ENCODE measurements at places on chromosomes 1 and 21.
A peak's percentile ranks its signal among the peaks of the same experiment; 100 is the strongest.

DNA sequence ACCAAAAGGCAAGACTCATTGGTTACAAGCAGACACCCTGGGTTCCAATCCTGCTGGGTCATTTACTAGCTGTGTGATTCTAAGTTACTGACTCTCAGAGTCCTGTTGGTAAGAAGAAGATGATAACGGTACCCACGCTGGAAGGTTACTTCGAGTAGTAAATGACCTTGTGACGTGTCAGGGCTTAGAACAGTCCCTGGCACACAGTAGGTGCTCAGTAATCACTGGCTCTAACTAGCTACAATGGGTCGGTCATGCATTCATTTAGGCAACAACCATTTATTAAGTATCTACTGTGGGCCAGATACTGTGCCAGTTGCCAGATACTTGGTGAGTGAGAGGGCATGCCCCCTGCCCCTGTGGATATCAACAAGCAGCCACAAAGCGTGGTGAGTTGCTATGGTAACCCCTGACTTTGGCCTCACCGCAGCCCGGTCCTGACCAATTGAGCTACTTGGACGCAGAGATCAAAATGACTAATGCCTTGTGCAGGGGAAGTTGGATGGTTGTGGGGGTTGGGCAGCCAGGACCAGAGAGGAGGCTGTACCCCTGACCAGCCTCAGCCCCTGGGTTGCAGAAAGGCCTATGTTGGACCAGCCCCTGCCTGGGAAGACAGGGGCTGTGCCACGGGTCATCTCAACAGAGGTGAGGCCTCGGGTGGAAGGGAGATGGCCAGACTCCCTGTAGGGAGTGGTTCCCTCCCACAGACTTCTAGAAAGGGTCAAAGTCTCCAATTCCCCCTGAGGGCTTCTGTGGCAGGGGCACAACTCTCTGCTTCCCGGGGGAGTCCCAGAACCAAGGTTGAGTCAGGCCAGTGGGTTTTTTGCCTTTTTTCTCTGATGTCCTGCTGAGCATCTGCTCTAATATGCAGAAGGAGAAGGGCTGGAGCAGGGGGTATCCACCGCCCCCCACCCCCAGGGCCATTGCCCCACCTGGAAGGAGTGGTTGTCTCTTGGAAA is 16.0 kb downstream of the DHRS3 start:
- DNase-seq: no peak

- DNase-seq: no peak
These were observed 132.9 kb downstream of the RHOU start for GRCh38 chr1:228867951-228868730.

GRCh38 chr1:915295-916172 is 8.2 kb upstream of the SAMD11 start:
- DNase-seq: no peak

DNA sequence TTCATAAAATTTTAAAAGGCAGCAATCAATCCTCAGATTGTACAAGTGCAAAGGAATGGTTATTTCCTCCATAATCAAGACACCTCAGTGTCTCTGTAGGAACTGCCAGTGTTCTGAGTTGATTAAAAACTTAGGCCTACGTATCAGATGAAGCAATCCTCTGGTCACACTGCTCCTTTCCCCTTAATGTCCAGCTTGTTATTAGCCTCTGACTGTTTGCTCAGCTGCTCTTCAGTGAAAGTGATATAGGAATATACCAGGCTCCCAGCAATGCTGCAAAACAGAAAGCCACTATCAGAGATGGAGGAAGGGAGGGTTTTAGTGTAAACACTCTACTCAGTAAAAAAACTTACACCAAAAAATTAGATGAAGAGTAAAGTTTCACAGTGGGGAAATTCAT is 49.8 kb downstream of the SLC35D1 start:
- no peak for DNase-seq

DNA sequence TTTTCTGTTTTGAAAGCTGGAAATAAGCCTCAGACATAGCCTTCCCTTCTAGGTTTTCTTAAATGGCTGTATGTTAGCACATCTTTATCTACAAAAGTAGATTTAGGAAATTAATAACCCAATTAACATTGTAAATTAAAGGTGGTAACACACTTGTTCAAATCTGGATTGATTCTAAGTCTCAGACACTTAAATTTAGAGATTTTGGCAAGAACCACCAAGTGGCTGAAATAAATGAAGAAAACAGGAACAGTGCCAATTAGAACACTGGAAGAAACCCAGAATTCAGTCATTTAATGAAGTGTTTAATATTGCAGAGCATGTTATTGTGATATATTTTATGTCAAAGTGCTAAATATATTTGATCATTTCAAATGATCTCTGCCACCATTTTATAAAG is 628.2 kb downstream of the USP25 start:
- DNase-seq: no peak

DNA sequence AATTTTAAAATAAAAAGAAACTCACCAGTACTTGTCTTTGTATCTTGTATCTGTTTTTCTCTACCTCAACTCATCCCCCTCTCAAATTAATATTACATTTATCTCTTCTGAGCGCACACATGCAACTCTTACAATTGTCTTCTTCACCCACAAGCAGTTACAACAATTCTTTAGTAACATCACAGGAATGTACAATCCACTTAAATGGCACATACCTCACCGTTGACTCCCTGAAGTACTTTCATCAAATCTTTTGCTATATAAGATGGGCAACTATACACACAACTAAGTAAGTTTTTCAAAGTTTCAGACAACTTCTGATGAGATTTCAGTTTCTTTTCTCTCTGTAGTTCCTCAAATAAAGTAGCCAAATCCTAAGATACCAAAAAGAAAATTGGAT is 28.3 kb downstream of the HEATR1 start:
- DNase-seq: no peak

- DNase-seq: no peak
These were observed 7.6 kb downstream of the HMGCL start for GRCh38 chr1:23817633-23818032.

DNA sequence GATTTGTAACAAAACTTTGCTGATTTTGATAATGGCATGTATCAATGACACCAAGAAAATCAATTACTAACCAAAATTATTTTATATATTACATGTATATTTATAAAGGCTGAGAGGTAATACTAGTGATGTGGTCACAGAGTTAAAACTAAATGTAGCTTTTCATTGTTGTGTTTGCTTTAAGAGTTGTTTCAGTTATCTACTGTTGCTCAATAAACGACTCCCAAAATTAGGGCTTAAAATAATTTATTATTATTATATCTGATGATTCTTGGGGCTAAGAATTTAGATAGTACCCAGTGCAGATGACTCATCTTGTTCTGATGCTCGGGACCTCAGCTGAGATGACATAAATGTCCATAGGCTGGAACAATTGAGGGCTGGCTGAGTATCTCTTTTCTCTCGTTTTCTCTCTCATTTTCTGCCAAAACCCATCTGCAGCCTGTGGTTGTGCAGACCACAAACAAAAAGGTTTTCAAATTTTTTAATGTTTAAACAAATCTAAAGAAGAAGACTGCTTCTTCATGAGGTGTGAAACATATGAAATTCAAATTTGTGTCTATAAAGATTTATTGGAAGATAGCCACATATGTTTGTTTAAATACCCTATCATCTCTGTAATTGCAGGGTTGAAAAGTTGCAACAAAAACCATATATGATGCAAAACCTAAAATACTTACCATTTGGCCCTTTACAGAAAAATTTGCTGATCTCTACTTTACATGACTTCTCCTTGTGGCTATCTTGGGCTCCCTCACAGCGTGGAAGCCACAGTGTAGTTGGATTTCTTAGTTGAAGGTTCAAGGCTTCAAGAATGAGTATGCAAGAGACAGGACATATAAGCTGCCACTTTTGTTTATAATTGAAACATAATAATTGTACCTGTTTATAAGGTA is 14.8 kb upstream of the PTPRC start:
- peak; percentile 57 for DNase-seq

DNA sequence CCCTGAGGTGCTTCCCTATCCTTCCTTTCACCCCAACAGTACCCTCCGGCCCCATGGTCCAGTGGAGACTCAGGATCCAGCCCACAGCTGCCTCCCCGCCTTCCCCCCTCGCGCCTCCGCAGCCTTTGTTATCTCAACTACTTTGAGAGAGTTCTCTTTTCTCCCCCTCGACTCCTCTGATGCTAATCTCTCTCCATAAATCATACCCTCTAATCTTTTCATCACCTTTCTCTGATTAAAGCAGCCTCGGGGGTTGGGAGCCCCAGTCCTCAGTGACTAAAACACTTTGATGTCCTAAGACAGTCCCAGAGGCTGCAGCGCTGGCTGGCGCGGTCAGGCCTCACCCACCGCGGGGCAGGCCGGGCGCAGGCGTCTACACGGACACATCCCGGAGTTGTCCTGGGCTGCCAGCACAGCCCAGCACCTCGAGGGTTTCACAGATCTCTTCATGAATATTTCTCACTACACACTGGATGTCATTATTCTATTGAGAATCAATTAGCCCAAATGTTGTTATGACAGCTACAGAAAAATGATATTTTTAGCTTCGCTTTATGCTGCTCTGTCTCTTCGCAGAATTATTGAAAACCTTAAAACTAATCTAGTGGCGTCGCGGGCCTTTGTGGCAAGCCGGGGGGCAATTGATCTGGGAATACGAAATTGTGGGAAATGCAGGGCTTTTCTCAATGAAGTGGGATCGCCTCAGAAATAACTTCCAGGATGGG is 289.5 kb downstream of the RRAGC start:
- no peak for DNase-seq

- no peak for DNase-seq
These were observed 563 bp upstream of the NFIA start for GRCh38 chr1:61081686-61082310.

- peak; percentile 24 for DNase-seq
These were observed 38.2 kb downstream of the URB2 start for GRCh38 chr1:229664133-229664689.

- DNase-seq: no peak
These were observed 265.1 kb upstream of the CAMK1G start for GRCh38 chr1:209318181-209319056.

GRCh38 chr1:24295535-24295934 is 23.6 kb upstream of the GRHL3 start:
- DNase-seq: no peak

GRCh38 chr1:75136195-75136815 is 2.1 kb downstream of the LHX8 start:
- DNase-seq: no peak

DNA sequence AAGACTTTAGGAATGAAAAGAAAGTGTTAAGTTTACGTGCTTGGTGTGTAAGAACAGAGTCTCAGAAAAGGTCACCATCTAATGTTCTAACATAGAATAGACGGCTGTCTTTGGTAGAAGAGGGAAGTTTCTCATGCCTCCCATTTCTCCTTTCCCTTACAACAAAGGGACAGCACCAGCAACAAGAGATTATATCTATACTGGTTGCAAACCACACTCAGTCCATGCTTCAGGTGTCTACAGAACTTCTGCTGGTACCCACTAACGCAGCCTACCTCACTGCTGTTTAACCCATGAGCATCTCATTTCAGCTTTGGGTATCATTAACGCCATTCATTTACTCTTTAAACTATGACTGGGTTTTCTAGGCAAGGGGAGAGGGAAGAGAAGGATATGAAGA is 9.2 kb upstream of the ITPKB start:
- DNase-seq: no peak

GRCh38 chr1:40316595-40317393 is at the start of gene COL9A2:
TSS of gene COL9A2 (minus strand) at chr1:40317286. CDS start at chr1:40317197, 89 bp downstream.
- DNase-seq: no peak

DNA sequence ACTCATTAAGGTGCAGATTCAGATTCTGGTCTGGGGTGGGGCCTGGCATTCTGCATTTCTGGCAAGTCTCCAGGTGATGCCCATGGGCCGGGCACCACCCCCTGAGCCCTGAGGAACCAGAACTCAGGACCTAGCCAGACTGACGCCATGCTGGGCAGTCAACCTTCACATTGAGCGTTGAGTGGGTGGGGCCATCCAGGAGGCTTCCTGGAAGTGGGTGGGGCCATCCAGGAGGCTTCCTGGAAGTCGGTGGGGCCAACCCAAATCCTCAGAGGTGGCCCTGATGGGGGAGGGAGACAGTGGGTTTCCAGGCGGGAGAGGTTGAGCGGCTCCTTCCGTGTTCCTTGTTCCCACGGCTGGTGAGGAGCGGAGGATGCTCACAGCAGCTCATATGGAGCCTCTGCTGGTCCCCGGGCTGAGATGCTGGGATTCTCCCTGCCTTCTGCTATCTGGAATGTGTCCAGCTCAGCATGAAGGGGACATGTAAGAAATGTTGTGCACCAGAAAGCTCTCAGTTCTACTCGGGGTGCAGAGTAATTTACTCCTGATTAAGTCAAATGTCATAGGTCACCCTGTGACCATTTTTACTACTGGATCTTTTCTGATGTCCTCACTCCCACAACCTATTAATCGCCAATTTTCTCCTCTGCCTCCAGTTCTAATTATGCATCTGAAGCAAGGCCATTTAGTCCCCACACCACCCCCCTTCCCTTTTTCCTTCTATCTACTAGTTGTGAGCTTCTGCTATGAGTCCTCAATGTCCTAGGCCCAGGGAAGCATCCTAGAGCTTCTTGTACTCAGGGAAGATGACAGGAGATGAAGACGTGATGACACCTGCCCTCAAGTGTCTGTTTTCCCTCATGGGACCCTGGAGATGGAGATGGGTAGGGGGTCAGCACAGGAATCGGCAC is 435.4 kb downstream of the PTPRU start:
- DNase-seq: no peak

- no peak for DNase-seq
These were observed 14.3 kb upstream of the S100A11 start for GRCh38 chr1:152050886-152051675.

GRCh38 chr1:116990612-116991151 is 10.9 kb upstream of the CD101 start:
- no peak for DNase-seq

- DNase-seq: no peak
These were observed 21.9 kb upstream of the NBL1 start for GRCh38 chr1:19622204-19622603.

DNA sequence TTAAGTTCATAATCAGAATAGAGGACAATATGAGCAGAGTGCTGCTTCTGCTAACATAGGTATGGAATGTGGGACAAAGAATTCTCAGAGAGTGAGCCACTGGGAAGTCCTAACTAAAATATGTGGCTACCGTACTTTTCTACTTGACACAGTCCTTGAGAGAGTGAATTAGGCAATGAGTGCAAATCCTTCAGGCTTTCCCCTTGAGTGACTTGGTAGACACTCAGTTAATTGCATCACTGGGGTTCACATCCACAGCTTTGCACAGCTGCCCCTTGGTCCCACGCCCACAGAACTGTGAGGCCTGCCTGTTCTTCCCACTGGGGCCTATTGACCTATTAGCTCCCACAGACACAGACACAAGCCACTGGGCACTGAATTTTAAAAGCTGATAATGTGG is 40.5 kb upstream of the PAXBP1 start:
- DNase-seq: no peak

- no peak for DNase-seq
These were observed 48.2 kb downstream of the TBX19 start for GRCh38 chr1:168328731-168329364.

- no peak for DNase-seq
These were observed 3.8 kb upstream of the NCMAP start for GRCh38 chr1:24551960-24552571.

DNA sequence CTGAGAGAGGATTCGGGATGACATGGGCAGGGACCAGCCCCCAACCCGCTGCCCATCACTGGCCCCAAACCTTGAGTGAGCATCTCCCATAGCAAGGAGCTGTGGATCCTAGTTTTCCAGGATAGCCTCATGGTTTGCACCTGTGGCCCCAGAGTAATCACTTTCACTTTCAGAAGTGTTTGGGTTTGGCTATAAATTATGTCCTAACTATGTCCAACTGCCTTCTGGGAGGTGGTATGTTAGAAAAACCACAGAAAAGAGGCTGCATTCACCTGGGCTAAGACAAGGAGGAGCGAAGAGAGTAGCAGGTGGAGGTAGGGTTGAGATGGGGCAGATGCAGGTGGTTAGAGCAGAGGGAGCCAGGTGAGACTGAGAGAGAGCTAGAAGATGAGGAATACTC is 19.4 kb upstream of the CLIC6 start:
- no peak for DNase-seq
